ENCODE measurements at places on chromosomes 7 and 10.
A peak's percentile ranks its signal among the peaks of the same experiment; 100 is the strongest.

DNA sequence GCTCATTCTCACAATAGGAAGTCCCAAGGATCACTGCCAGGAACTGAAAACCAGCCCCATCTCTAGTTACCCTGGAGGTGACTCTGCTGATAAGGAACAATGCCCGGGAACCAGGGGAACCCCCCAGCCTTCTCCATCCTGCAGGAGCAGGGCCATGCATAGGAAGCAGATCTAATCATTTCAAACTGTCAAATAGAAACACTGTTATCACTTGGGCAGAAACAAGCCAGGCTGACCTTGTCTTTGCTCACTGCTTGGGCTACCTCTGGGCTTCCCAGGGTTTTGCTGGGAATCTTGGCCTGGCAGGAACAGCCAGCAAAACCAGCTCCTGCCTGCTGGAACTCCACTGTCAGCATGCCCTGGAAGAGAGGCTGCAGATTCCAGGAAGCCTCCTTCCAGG lies 114.1 kb downstream of the RNF216 start:
- DNase-seq, result no peak

- DNase-seq, result no peak
These were observed 5.0 kb downstream of the NCOA4 start for GRCh38 chr10:46025406-46025805.

- DNase-seq, result no peak
These were observed 148.6 kb downstream of the IMMP2L start for GRCh38 chr7:111413739-111414138.

DNA sequence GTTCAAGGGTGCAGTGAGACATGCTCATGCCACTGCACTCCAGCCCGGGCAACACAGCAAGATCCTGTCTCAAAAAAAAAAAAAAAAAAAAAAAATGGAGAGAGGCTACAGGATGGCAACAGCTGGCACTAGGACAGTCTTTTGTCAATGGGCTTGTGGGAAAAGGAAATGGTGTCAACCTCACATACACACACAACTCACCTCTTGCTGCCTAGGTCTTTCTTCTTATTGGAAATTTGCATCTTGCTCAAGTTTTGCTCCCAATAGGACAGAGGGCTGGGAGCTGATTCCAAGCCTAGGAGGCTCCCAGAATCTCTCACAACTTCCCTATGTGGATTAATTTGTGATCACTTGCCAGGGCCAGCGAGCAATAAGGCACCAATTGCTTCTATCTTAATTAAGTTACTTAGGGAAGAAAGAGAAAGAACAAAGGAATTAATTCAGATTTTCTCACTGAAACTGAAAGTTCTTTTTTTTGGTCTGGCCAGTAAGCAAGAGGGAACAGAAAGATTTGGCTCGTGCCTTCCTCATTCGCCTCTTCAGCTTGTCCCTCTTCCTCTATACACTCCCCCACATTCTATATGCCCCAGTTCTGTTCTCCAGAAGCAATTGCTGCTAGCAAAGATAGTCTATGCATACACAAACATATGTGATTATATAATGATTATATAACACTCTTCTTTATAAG lies 33.8 kb downstream of the MAP3K8 start:
- DNase-seq, result no peak

GRCh38 chr7:41487229-41487940 lies 215.5 kb downstream of the INHBA start:
- no peak for DNase-seq

- no peak for DNase-seq
These were observed 684.3 kb upstream of the AUTS2 start for GRCh38 chr7:68914006-68914405.

- no peak for DNase-seq
These were observed 163.6 kb upstream of the PHYHIPL start for GRCh38 chr10:59012839-59013238.

- DNase-seq, result no peak
These were observed 6.1 kb downstream of the BICC1 start for GRCh38 chr10:58518775-58519174.

- no peak for DNase-seq
These were observed 1.3 kb downstream of the EXOC6 start for GRCh38 chr10:92849576-92850090.

- DNase-seq, result no peak
These were observed 415.1 kb downstream of the GFRA1 start for GRCh38 chr10:115857856-115858255.

DNA sequence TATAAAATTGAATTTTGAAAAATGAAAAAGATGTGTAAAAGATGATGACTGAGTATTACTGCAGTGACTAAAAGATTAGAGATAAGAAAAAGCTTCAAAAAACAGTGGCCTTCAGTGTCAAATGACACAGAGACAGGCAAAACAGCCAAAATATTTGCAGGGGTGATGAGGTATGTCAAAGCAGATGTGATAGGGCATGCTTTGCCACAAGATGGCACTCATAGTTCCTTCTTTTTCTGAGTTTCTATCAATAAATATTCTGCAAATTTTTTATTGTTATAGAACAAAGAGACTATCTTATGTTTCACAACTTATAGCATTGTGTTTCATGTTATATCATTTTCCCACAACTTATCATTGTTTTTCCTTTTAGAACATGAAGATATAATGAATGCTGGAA lies 344.1 kb upstream of the HPS1 start:
- no peak for DNase-seq

- no peak for DNase-seq
These were observed 142.0 kb downstream of the SVIL start for GRCh38 chr10:29492774-29493173.

GRCh38 chr7:85023066-85023712 lies 163.7 kb downstream of the SEMA3D start:
- DNase-seq, result no peak

GRCh38 chr10:98417481-98417959 lies 2.5 kb upstream of the PYROXD2 start:
- no peak for DNase-seq

GRCh38 chr10:4283846-4284610 lies 499.0 kb upstream of the KLF6 start:
- no peak for DNase-seq

DNA sequence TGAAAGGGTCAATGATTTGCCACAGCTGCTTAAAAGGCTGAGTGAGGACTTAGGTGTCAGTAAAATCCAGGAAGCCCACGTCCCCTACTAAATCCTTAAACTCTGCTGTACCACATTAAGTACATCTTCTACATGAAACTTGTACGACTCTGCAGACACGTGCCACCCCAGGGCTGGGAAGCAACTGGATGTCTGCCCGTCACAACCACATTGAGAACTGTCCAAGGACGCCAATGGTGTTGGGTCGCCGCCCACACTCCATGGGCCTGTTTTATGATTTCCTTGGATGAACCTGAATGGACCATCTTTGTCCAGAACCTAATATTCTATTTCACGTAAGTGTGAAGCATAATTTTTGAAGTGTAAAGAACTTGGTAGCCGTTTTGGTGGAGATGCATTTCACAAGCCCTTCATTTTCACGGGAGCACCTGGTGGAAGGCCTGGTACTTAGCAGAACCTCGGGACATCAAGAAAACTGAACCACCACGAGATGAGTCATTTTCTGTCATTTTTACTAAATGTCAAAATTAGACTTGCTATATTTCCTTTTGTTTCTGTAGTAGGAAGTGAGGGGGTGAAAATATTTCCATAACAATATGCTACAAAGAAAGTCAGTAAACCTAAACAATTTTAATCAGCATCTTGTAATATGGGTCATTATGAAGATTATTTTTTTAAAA lies 134.9 kb downstream of the SFMBT2 start:
- DNase-seq, result no peak

- no peak for DNase-seq
These were observed 2.7 kb downstream of the FZD9 start for GRCh38 chr7:73436031-73436929.

DNA sequence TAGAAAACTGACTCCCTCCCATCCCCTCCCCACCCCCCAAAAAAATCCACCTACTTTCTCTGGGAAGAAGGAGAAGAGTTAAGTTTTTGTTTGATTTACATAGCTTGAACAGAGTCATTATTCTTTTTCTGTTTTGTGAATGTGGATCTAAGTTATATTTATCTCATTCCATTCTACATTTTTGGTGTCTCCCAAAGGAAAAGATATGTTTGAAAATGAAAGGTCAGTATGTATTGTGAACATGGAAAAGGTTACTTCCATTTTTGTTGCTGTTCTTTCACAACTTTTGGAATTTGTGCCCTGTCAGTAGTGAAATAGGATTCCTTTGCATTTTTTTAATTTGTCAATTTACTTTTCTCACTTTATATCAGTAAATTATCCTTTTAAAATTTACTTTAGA lies 547.9 kb downstream of the SUGCT start:
- DNase-seq, result no peak

GRCh38 chr7:4837803-4838625 lies 23.8 kb downstream of the PAPOLB start:
- DNase-seq, result no peak

DNA sequence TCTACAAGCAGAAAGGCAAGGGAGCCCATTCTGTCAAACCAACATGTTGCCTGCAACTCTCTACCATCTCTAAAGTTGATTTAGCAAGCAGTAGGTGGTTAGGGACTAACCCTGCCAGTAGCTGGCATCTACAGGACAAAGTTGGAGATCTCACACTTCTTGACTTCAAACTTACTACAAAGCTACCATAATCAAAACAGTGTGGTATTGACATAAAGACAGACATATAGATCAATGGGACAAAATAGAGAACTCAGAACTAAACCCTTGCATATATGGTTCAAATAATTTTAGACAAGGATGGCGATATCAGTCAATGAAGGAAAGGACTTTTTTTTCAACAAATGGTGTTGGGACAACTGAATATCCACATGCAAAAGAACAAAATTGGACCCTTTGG lies 84.9 kb downstream of the MAP3K8 start:
- DNase-seq, result no peak

GRCh38 chr10:29409241-29410054 lies 120.6 kb downstream of the LYZL1 start:
- peak; percentile 45 for DNase-seq

GRCh38 chr7:13713092-13713491 lies 276.4 kb downstream of the ETV1 start:
- DNase-seq, result no peak

- DNase-seq, result no peak
These were observed 97.1 kb downstream of the CREB5 start for GRCh38 chr7:28509251-28510025.

DNA sequence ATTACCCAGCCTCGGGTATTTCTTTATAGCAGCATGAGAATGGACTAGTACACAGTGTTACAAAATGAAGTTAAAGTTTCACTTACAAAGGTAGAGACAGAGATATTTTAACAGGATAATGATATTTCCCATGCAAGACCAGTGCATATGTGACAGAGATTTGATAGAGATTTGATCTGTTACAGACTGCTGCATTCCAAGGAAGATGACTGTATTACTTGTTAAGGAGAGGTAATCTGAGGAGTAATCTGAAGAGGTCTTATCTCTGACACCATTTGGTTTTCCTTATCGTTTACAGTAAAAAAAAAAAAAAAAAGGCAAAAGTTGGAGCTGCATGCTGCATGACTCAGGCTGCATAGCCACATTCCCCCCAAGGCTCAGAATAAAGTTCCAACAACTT lies 289.6 kb downstream of the POM121L12 start:
- no peak for DNase-seq

- DNase-seq, result no peak
These were observed 242.7 kb downstream of the FOXP2 start for GRCh38 chr7:114657279-114657678.

DNA sequence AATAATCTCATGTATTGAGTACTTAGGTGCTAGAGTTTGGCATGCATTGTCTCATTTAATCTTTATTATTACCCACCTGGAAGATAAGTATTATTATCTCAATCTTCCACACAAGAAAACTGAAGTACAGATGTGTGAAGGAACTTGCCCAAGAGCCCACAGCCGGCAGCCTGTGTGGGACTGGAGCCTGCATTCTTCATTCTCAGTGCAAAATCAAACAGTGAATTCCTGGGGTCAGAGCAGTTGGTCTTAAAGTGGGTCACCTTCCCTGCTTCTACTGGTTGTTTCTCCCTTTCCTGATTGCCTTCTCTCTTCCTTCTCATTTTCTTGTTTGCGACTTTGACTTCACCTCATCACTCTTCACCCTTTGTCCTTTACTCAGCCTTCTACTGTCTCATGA lies 144.7 kb upstream of the LYZL1 start:
- no peak for DNase-seq

GRCh38 chr7:103637726-103638125 lies 191.7 kb upstream of the SLC26A5 start:
- DNase-seq, result no peak

DNA sequence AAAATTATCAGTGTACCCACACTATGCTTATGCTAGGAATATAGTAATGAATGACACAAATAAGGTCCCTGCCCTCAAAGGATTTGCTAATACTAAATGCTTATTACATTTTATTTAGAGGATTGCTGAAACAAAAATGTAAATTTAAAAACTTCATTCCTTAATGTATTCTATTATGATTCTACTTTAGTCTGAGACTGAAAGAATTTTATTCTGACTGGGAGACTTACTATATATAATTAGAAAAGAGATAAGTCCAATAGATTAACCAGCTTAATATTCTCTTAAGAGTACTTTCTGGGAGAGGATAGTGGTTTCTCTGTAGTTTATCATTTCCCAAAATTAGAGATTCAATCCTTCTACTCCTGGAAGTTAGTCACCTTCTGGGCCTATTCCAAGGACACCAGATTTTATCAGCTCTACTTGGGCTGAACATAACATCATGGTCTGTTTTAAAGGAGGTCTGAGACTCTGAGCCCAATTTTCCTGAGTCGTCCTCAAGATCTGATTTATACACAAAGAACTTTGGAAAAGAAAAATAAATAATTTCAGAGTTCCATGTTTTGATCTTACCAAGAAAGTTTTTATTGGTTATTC lies 41.1 kb downstream of the ASZ1 start:
- DNase-seq, result no peak

Data from D721Med (cell line).